ENCODE measurements at places on chromosomes 11 and 22. TPM values are rescaled to one million over a fixed set of nuclear protein-coding genes. Genes with fewer than 3 reads are reported as not detected.

The LRRC32 gene
- 3.6 TPM for total RNA-seq

The PIWIL4 gene
- 3.6 TPM for total RNA-seq

DNA sequence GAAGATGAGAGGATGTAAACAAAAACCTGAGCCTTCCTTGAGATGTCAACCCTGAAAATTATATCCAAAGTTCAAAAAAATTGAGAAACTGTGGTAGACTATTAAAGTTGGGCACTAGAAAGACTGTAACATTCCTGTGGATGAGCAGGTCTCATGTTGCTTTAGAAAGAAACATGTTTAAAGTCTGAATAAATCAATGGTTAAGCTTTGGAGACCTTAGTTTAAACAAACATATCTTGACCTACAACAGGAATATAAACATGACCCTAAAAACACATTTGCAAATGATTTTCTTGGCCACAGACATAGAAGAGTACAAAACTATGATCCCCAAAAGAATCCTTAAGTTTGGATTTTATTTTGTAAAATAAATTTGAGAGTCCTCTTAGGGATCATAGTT lies 38.1 kb upstream of the PCF11 start:
- no peak for DNase-seq

The OR51B4 gene
- 0.36 TPM for total RNA-seq

The OR52E2 gene
- total RNA-seq, result not detected

The MUC5AC gene
- total RNA-seq, result under 0.01 TPM

GRCh38 chr11:131661132-131661531 lies 290.7 kb downstream of the NTM start:
- no peak for DNase-seq

GRCh38 chr11:134267461-134267860 lies 8.7 kb upstream of the GLB1L3 start:
- DNase-seq, result no peak

The BATF2 gene
- total RNA-seq, result 0.18 TPM

The C11orf16 gene
- total RNA-seq, result not detected

- DNase-seq, result no peak
Measured at GRCh38 chr11:69377953-69378302, 84.0 kb downstream of the MYEOV start.

- DNase-seq, result no peak
Measured at GRCh38 chr22:17831501-17832251, 57.4 kb upstream of the BID start.

- no peak for DNase-seq
Measured at GRCh38 chr22:25638638-25639037, 74.2 kb downstream of the GRK3 start.

- no peak for DNase-seq
Measured at GRCh38 chr11:115665175-115665821, 161.1 kb upstream of the CADM1 start.

DNA sequence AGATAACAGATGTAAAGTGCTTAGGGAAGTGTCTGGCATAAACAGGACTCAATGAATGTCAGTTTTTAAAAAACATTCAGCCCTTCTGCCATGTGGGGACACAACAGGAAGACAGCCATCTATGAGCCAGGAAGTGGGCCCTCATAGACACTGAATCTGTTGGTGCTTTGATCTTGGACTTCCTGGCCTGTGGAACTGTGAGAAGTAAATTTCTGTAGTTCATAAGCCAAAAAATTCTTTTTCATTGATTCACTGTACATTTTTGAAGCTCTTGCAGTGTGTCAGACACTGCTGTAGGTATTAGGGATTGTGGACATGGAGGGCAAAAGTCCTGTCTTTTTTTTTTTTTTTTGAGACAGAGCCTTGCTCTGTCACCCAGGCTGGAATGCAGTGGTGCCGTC lies 188.6 kb downstream of the HIPK3 start:
- no peak for DNase-seq

- peak; percentile 77 for DNase-seq
Measured at GRCh38 chr22:41479671-41480396, 10.9 kb downstream of the ACO2 start.

DNA sequence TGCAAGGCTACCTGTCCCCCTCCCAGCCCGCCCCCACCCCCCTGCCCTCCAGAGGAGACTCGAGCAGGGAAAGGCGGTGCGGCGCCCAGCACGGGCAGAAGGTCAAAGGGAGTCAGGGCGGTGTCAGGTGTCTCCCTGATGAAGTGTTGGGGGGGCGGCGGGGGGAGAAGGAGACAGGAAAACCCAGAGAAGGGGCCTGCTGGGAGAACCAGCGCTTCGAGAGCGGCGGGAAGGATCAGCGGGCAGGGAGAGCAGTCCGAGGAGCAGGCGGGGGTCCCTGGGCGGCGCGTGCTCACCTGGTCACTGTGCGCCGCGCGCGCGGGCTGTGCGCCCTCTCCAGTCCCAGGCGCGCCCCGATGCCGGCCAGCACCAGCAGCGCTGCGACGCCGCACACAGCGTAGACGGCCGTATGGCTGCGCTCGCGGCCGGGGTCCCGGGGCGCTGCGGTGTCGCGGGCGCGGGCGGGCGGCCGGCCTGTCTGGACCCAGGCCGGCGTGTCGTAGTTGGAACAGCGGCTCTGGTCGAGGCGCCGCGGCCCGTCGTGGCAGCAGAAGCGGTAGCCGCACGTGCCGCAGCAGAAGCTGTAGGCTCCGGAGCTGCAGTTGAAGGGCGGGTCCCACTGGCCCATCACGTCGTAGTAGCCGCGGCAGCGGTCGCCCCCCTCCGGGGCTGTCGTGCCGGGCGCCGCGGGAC lies 886 bp downstream of the SHISA8 start:
- peak; percentile 68 for DNase-seq

DNA sequence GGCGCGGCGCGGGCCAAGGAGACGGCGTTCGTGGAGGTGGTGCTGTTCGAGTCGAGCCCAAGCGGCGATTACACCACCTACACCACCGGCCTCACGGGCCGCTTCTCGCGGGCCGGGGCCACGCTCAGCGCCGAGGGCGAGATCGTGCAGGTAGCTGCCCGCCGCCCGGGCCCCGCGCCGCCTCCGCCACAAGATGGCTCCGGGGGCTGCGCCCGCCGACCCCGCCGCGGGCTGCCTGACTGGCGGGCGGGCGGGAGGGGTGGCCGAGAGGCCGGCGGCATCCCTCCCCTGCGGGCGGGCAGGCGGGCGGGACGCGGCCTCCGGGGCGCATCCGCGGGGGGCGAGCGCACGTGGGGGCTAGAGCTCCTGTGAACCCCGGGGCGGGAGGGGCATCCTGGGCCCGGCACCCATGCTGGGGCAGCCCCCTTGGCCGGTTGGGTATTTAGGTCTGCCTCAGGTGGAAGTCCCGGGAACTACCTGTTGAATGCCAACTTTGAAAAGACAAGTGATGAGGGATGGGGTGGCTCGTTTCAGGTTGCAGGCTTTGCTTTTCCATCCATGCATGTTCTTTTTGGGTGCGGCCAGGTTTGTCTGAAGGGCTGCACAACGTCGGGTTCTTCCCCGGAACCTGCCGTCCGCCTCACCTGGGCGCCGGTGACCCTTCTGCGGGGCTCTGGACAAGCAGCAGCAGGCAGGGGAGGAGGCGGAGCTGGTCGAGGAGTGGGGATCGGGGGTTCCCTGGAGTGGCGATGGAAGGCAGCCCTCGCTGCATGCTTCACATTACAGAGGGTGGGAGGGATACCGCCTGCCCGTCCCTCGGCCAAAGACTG lies 760 bp downstream of the ZNRF3 start:
- no peak for DNase-seq

DNA sequence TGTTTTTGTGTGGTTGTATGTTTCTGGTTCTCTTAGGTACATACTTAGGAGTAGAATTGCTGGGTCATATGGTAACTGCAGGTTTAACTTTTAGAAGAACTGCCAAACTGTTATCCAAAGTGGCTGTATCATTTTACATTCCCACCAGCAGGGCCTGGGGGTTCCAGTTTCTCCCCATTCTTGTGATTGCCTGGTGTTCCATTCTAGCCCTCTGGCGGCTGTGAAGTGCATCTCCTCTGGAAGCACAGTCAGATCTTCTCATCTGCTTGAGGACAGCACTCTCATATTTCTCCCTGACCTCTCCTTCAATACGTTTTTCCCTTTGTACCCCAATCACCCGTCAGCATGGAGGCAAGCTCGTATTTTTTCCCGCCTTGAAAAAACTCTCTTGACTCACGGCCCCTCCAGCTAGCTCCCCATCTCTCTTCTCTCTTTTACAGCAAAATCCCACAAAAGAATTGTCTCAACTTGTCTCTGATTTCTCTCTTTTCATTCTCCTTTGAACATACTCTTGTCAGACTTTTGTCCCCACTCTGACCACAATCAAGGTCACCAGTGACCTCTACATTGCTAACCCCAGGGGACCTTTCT lies 56.8 kb upstream of the THY1 start:
- DNase-seq, result no peak

The PKDREJ gene
- total RNA-seq, result under 0.01 TPM

DNA sequence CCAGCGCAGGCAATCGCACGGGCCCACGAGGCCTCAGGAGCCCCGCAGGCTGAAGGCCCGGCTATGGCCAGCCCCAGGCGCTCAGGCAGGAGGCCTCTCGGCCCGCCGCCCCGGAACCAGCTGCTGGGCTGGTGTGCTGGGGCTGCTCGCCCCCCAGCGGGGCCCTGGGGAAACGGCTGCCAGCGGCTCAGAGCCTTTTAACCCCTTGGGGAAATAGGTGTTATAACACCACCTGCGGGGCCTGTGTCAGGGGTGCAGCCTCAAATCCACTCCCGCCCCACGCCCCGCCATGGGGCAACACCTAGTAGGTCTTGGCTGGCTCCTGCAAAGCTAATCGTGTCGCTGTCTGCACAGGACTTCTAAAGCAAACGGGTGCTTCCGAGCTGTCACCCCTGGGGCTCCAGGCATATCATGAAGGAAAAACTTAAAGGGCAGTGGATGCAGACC lies 237.4 kb downstream of the TTC28 start:
- DNase-seq, result peak; percentile 17

DNA sequence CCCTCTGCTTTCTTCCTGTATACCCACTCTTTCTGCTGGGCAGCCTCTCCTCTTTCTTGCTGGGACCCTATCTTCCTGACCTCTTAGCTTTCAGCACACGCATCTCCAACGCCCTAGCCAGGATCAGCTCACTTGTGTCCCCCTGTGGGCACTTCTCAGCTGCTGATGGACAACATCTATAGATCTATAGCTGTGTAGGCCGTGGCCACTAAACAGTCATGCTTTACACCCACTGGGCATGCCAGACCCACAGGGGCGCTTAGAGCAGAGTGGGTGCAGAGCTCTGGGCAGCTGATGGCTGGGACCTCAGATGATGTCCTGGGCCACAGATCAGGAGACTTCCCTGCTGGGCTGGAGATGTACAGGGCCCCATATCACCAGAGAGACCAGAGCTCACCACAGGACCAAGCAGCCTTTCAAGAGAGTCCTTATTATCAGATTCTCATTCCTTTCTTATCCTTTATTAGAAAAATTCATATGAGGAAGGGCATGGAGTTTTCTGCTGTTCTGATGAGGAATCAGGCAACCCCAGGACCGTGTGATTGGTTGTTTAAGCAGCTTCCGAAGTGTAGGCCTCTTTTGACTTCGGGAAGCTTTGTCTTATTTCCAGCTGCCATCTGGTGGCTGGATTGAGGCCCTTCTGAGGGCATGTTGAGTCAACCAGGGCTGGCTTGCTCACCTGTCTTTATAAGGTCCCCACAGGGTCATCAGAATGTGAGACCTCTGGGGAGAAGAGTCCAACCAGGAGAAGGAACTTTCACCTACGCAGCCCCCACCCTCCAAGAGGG lies 60.5 kb downstream of the OSBP2 start:
- DNase-seq, result peak; percentile 85

GRCh38 chr22:41485033-41485432 lies 16.1 kb downstream of the ACO2 start:
- DNase-seq, result no peak

The PANX2 gene
- total RNA-seq, result 2.7 TPM

DNA sequence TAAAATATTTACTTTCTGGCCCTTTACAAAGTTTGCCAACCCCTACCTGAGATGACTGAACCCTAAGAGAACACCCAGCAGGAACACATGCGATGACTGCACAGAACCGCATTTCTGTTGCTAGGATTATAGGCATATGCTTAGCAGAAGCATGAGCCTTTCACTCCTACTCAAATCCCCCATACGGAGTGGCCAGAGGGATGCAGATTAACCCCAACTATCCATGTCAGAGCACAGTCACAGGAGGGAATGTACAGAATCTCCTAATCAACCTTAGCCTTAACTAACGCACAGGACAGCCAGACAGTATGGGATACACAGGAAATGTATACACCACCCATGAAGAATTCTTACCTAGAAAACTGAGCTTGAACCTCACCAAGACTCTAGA lies 6.2 kb downstream of the HPS4 start:
- no peak for DNase-seq

DNA sequence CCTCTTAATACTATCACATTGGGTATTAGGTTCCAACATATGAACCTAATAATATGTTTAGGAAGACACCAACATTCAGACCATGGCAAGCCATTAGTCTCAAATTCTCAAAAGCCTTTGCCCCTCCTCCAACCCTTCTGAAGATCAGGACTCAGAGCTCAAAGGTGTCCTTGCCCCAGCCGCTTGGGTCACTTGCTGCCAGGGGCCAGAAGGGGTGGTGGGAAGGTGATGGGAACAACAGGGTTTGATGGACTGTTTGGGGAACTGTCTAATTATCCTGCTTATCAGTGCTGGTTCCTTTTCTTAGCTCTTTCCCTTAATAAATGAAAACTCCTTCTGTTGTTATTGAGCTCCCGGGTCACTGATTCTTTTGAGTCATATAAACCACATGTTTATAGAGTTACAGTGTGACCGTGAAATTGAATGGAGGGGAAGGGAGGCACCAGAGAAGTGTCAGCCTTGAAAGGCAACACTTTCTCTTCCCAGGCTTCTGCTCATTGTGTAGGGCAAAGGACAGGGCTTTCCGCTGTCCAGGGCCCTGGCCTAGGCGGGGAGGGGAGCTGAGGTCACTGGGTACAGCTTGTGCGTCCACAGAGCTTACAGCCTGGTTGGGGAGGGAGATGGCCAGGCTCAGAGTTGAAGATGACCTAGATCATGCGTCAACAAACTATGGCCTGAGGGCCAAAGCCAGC lies 105.1 kb downstream of the FBXO7 start:
- no peak for DNase-seq

GRCh38 chr11:31657091-31657490 lies 147.5 kb downstream of the ELP4 start:
- no peak for DNase-seq

The MDK gene
- total RNA-seq, result 46.8 TPM

The OOSP1 gene
- not detected for total RNA-seq

DNA sequence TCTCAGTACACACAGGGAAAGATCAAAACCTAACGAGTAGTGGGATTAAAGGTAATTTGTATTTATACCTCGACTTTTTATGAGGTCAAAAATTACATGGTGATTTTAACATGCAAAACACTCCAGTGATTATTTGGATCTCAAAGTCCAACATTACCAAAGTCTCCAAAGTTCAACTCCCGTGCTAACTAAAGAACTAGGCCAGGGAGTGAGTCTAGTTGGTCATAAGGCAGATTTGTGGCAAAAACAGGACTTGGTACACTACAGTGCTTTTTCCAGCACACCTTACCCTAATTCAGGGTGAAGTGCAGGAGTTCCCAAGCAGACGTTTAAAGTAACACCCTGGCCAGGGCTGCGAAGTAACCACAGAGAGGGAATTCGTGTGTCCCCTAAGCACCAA lies 1.1 kb downstream of the PUS3 start:
- DNase-seq, result no peak

All from cerebellum (tissue), 4 donors.